Activated CD4-positive, alpha-beta T cell treated with anti-CD3 and anti-CD28 coated beads, Interleukin-2, amount 50 U/mL, for 48 hours (primary cell): ENCODE measurements at places on chromosomes 4 and X.

DNA sequence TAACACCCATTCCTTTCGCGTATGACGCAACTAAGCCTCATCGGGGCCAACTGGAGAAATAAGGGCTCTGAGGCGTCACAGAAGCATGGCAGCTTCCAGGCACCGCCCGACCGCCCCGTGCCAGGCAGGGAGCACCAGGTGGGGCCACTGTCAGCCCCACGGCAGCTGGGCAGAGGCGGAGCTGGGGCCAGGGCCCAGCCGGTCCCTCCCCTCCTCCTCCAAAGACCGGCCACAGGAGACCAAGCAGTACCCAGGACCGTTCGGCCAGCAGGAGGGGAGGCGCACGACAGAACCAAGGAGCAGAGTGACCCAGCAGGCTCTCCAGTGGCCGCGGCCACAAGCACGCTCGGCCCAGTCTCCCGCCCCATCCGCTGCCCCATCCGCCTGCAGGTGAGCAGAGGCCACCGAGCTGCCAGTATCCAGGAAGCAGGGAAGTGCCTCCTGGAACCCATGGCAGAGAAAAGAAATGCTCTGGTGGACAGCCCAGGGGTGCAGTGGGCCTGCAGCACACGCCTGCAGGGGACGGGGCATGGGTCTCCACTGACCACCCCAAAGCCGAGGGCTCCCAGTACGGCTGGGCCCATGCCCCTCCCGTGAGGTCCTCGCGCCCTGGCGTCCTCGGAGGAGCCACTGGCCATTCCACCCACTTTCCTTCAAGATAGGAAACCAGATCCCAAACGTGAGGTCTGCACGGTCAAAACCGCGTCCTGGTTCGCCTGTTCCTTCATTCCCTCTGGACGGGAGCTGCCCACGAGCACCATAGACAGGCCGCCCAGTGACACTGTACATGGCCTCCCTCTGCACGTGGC, 9.6 kb downstream of the CTBP1 start:
- no peak for DNase-seq

DNA sequence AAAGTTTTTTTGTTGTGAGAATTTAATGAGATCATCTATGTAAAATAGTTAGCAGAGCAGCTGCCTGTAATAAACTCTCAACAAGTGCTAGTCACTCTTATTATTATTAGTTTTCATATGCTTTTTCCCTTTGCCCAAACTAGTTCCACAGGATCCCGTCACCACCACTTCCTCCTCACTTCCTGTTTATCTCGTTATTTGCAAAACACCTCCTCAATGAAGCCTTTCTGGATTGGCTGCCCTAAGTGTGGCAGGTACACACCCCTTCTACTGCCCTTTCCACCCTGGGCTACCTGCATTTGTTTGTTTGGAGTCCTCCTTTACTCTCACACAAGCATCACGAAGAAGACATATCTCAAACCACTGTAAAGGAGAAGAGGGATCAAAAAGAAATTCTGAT, 54.4 kb upstream of the KLF3 start:
- no peak for DNase-seq

DNA sequence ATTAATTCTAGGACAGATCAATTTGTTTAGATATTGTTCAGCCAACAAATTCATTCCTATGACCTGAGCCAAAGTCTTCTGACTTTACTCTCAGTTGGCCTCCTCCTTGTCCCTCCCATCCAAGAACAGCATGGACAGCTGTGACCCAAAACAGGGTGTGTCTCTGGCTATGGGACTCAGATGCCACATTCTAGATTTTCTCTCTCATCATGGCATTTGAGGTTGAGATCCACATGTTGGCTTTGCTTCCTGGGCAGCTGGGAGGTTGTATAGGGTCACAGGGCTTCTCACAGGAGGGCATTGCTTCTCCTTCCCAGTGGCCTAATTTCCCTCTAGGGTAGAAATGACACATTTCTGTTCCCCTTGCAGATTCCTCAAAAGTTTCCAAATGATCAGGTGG, 22.6 kb upstream of the EGF start:
- no peak for DNase-seq

- DNase-seq: no peak
Measured at GRCh38 chrX:117407449-117408150, 709.0 kb downstream of the KLHL13 start.

GRCh38 chr4:89658701-89659024, 178.3 kb downstream of the SNCA start:
- DNase-seq: no peak

- DNase-seq: no peak
Measured at GRCh38 chr4:1111259-1111809, 2.0 kb downstream of the RNF212 start.

DNA sequence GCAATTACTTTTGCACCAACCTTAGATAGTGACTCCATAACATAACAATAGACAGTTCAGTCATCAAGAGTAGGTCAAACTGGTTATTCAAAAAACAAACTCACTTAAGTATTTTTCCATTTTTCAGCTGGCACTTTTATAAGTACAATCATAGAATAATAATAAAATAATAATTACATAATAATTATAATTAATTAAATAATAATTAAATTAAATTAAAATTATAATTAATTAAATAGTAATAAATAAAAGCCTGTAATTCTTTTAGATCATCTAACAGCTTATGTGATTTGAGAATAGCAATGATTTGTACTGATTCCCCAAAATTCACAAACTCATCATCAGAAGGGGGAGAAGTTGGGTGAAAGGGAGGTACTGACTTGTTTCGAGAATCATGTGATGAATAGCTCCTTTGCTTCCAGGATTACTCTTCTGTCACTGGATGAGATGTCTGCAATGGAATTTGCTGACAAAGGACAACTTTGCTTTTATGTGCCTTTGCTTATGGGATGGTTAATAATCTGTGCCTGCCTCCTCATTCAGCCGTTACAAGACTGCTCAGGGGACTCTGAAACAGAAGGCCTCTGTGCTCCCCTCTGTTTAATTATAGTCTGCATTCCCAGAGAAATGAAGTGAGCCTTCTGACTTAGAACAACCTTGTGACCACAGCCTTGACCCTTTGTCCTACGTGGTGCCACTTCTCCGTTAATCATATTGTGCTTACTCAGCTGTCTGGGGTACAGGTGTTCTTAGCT, 104.8 kb upstream of the ENPEP start:
- no peak for DNase-seq

DNA sequence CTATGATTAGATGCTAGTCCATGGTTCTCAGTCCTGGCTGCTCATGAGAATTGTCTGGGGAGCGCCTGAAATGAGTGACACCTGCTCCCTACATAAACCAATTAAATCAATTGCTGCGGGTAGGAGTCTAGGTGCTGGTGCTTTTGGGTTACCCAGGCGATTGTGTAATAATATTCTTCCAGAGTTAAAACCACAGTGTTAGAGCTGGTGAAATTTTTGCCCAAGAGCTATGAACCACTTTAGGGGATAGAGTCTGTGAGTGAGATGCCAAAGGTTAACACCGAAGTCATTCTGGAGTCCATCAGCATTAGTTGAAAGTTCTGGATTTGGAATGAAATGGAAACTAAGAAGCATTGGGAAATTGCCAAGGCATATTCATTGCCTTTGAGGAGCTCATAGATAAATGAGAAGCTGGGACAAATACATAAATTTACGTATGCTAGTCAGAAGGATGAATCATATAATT, 15.3 kb downstream of the PDK3 start:
- no peak for DNase-seq

GRCh38 chr4:16111533-16111932, 27.7 kb upstream of the PROM1 start:
- no peak for DNase-seq

DNA sequence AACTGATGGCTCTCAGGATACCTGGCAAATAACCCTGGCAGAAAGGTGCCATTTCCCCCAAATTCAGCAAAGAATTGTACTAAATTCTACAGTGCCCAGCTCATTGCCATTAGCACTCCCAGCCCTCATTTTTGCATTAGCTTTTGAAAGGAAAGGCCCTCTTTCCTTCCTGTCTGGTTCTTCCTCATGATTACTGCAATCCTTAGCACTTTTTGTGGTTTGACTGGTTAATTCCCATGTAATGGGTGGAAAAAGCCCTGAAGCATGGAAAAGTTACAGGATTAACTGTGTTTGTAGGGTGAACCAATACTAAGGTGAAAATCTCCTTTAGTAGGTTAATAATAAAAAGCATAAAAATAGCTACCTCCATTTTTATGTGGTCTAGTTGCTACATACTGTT, 139.5 kb downstream of the NPNT start:
- no peak for DNase-seq

GRCh38 chrX:153944800-153945150, 332 bp upstream of the RENBP start:
- no peak for DNase-seq

GRCh38 chrX:151711787-151712186, 4.0 kb upstream of the FATE1 start:
- no peak for DNase-seq

- no peak for DNase-seq
Measured at GRCh38 chr4:133775881-133776280, 425.7 kb downstream of the PABPC4L start.

DNA sequence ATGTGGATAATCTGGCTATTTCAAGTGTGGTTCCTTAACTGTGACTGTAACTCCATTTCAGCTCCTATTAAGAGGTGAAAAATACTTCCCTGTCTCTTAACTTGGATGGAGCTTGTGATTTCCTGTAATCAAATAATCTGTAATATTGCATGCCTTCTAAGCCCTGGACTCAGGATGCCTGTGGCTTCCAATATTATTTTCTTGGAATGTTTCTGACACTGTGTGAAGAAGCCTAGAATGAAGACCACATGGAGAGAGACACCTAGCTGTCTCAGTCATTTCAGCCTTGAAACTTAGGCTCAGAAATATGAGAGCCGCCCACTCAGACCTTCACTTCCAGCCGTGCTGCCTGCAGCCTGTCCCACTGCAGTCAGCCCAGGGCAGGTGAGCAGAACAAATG, 544.3 kb downstream of the TRIML1 start:
- no peak for DNase-seq

- DNase-seq: no peak
Measured at GRCh38 chr4:89222170-89222569, 85.4 kb downstream of the GPRIN3 start.

GRCh38 chr4:132934911-132935310, 214.2 kb upstream of the PCDH10 start:
- DNase-seq: no peak

DNA sequence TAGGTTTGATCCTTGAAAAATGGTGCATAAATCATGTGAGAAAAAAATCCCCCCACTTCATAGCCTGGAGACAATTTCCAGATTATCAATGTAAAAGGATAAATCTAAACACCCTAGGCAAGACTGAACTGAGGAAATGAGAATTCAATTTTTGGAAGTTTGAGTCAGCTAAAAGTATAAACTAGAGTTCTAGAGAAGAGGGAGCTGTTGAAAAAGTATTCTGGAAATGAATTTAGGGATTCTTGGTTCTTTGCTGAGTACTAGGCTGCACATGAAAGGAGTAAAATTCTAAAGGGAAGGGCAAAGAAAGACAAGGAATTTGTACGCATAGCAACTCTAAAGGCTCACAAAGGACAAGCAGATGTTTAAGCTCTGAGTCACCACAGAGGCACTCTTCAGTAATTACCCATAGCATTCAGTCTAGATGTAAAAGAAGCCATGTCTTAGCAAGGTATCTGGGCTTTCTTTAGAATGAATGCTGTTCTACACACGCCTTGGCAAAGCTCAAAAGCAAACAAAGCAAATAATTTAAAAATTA, 896.5 kb downstream of the PDHA2 start:
- no peak for DNase-seq

DNA sequence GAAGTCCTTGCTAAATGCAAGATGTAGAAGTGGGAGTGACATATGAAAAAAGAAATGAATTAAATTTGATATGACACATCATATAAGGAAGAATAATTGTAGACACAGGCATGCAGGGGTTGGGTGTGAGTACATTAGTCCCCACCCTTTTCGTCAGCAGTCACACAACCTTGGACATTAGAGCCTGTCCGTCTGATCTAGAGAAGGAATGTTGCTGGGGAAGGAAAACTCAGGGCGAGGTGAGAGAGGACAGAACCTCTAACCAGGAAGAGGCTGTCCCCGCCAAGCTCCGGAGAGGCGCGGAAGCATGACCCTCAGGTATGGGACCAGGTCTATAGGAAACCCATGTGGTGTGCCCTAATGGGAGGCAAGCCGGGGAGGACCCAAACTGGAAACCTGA, 102.1 kb downstream of the RELL1 start:
- DNase-seq: no peak

DNA sequence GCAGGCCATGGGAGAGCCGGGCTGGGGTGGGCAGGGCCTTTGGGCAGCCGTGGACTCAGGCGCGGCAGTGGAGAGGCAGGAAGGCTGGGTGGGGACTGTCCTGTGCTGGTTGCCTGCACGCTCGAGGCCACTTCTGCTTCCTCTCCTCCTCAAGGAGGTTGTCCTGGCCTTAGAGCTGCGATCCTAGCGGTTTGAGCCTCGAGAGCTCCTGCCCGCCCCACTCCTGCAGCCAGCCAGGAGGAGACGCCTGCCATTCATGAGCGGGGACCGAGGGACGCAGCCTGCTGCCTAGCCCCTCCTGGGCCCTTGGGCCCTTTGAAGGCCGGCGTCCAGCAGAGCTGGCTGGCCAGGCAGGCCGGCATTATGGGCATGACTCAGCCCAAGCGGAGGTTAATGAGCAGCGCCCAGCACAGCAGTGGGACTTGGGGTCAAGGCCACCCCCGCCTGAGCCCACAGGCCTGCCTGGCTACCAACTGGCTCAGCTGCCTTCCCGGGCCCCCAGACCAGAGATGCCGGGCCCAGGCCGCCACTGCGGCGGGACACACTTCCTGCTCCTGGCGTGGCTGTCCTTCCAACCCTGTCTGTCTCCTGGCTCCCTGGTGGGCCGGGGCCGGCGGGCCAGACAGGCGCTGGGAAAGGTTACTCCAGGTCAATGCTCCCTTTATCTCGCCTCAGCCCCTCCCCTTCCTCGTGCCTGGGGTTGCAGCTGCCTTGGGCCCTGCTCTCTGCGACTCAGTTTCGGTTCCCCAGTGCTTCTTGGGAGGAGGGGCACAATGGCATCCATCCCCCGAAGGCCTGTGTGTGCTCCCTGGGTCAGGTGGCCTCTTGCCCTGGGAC, 1.8 kb downstream of the ABCD1 start:
- DNase-seq: peak; percentile 40

DNA sequence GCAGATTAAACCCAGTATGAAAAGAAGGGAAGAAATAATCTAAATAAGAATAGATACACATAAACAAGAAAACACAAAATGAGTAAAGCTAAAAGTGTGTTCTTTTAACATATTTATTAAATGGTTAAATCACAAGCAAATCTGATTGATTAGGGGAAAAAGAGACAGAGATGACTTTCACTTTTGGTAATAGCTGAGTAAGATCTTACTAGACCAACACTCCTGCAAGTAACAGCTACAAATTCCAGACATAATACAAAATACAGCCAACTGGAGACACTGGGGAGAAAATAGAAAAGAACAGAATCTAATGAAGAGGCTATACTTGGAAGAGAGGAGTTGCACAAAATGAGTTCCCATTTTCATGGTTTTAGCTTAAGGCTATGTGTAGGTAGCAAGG, 33.5 kb downstream of the OR13H1 start:
- DNase-seq: no peak

GRCh38 chrX:134727363-134727762, 69.1 kb upstream of the PLAC1 start:
- no peak for DNase-seq
